CD14-positive monocyte (primary cell): ENCODE measurements at places on chromosomes 3 and 15. TPM values are rescaled to one million over a fixed set of nuclear protein-coding genes. Genes with fewer than 3 reads are reported as not detected.

Gene CFAP100
- polyA plus RNA-seq, result not detected

DNA sequence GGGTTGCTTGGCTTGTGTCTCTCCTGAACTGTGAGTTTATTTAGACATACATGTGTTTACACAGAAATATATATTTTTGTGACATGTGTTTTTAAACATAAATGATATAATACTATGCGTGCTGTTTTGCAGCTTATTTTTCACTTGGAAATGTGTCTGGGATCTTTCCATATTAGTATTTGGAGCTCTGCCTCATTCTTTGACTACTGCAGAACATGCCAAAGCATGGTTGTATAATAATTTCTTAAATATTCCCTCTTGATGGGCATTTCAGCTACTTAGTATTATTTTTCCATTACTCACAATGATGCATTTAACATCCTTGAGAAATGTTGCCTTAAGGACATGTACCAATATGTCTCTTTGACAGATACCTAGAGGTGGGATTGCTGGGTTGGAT lies 19.5 kb downstream of the ANAPC13 start:
- no peaks in the 10 kb centered on the region for H3K27me3 ChIP-seq
- no peaks in the 10 kb centered on the region for H3K4me1 ChIP-seq
- H3K27ac ChIP-seq, result no peak overlapping the region
- DNase-seq, result no peak

Gene GOLGA8T
- not detected for polyA plus RNA-seq

Gene THRB
- polyA plus RNA-seq, result 0.05 TPM in 1 of 2 replicates, not detected in the other

DNA sequence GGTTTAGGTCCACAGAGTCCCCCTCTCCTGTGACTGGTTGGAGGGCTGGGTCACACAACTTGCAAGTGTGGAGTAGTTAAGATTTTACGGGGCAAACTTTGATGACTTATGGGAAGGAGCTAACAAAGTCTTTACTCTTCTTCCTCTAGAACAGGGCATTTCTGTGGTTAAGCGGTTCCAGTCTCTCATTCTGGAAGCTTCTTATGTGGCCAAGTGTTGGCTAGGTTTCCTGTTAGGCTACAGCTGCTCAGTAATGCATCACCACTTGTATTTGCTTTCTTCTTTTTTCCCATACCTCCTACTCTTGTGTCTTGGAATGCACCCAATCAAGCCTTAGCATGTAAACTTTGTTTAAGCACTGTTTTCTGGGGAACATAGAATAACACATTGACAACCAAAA lies 100.6 kb upstream of the PLAAT1 start:
- no peak overlapping the region for H3K4me3 ChIP-seq
- no peaks in the 10 kb centered on the region for H3K36me3 ChIP-seq
- DNase-seq, result no peak
- no peaks in the 10 kb centered on the region for H3K4me1 ChIP-seq

DNA sequence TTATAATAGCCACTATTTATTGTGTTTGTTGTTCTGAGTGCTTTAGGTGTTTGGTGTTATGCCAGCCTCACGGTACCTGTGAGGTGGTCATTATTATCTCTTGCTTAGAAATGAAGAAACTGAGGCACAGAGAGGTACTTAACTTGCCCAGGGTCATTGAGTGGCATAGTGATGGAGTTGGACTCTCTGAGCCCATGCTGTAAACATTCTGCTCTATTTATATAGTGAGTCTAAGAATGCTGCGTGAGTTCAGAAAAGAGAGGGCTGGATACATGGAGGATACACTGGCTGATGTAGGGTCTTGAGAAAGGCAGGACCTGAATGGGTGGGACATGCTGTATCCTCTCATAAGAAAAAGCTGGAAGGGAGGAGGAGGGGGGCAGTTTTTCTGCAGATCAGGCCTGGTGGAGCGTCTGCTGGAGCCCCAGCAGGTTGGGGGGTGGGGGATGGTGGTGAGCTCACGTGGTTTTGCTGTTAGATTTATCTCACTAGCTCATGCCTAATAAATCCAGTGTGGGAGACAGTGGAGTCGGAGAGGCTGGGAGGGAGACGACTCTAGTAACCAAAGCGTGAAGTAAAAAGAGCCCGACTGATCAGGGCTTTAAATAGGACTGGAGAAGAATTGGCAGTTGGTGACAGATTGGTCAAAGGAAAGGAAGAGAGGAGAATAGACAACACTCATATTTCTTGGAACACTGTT lies 16.0 kb downstream of the MED12L start:
- no peaks in the 10 kb centered on the region for H3K4me1 ChIP-seq
- no peaks in the 10 kb centered on the region for H3K27me3 ChIP-seq
- H3K27ac ChIP-seq, result no peak overlapping the region
- DNase-seq, result no peak

GRCh38 chr3:144770915-144771351 lies 799.3 kb downstream of the DIPK2A start:
- H3K4me3 ChIP-seq, result no peak overlapping the region
- H3K36me3 ChIP-seq, result no peaks in the 10 kb centered on the region
- no peaks in the 10 kb centered on the region for H3K4me1 ChIP-seq
- H3K27ac ChIP-seq, result no peak overlapping the region
- H3K27me3 ChIP-seq, result no peaks in the 10 kb centered on the region
- no peak for DNase-seq
